SK-N-SH (cell line): ENCODE measurements at places on chromosomes 2 and 18. TPM values are rescaled to one million over a fixed set of nuclear protein-coding genes. Genes with fewer than 3 reads are reported as not detected.

GRCh38 chr18:8799001-8799400, 93.6 kb downstream of the MTCL1 start:
- H3K4me3 ChIP-seq = no peak overlapping the region
- peak overlapping the region; percentile 88 for H3K27ac ChIP-seq
- no peaks in the 10 kb centered on the region for H3K27me3 ChIP-seq
- peak; percentile 87 for DNase-seq
- peaks cover 22% of the 10 kb centered on the region for H3K36me3 ChIP-seq
- peaks cover 51% of the 10 kb centered on the region for H3K4me1 ChIP-seq

DNA sequence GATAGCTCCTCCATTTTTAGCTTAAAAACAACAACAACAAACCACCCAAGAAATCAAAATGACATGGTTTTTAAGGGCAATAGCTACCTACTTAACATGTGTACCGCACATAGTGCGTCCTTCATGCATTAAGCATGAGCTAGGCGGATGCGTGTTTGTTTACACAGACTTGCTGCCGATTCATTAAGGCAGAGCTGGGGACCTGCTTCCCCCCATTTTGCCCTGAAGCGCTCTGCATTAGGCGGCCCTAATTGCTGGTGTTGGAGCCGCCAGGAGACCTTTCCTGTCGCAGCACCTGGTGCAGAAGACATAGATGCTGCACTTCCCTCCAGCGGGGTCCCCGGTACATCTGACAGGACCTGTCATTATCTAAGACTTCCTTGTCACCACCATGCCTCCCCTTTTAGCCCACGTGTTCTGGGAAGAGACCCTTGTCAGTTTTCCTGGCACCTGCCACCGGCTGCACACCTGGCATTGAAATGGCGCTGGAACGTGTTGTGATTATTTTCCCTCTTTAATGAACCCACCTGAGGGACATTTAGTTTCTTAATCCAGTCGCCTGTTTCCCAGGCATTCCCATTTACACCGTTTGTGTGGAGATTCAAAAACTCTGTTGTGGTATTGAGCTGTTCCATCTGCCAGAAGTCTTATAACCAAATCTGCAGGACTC, 261.1 kb upstream of the RAB12 start:
- no peaks in the 10 kb centered on the region for H3K36me3 ChIP-seq
- no peaks in the 10 kb centered on the region for H3K27me3 ChIP-seq
- no peaks in the 10 kb centered on the region for H3K4me1 ChIP-seq
- no peak overlapping the region for H3K4me3 ChIP-seq

DNA sequence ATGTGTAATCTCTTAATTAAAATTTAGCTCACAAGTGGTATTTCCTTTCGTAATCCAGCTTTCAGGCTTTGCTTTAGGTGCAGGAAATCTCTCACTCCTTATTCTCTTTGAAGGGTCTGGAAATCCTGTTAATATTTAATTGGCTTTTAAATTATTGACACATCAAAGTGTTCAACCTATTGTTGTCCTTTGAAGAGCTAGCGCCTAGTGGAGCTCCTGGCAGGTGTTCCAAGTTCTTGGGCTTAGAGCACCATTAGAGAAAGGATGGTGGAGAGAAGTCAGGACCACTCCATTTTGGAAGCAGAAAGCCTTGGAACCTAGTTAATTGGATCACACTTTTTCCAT, 92.4 kb downstream of the CABLES1 start:
- DNase-seq = no peak
- H3K27ac ChIP-seq = peak overlapping the region; percentile 11; the same call in 1 of the 2 replicates
- no peaks in the 10 kb centered on the region for H3K27me3 ChIP-seq
- H3K36me3 ChIP-seq = no peaks in the 10 kb centered on the region
- H3K4me3 ChIP-seq = no peak overlapping the region

The CCDC85A gene
- 48.7 and 49.9 TPM in 2 replicates for polyA plus RNA-seq

The PIK3C3 gene
- 26.9 and 38.7 TPM in 2 replicates for polyA plus RNA-seq

DNA sequence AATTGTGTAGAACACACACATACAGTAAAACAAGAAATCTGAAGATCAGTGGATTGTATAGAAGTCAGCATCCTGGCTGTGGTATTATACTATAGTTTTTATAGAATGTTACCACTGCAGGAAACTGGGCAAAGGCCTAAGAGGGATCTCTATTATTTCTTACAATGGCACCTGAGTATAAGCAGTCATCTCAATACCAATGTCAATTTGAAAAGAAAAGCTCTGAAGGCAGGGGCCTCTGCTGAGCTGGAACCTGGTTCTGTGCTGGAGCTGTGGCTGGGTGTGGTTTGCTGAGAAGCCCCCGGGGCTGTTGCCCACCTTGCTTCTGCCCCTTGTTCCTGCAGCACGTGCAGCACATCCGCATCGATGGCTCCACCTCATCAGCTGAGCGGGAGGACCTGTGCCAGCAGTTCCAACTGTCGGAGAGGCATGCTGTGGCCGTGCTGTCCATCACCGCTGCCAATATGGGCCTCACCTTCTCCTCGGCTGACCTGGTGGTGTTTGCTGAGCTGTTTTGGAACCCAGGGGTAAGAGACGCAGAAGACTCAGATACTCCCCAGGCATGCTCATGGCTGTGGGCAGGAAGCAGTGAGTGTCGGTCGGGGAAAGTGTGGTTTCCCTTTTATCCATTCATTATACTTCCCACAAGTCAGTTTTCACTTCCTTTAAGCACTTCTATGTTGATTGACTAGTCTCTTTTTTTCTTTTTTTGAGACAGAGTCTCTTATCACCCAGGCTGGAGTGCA, 23.5 kb upstream of the RPL37A start:
- H3K27me3 ChIP-seq = no peaks in the 10 kb centered on the region
- no peak overlapping the region for H3K4me3 ChIP-seq
- peaks cover 6% of the 10 kb centered on the region; the same call in 1 of the 2 replicates for H3K4me1 ChIP-seq
- no peak overlapping the region for H3K27ac ChIP-seq

The GALNT14 gene
- polyA plus RNA-seq = 1.6 and 1.8 TPM in 2 replicates

GRCh38 chr2:36255863-36256262, 99.7 kb upstream of the CRIM1 start:
- no peak overlapping the region for H3K27ac ChIP-seq
- no peak for DNase-seq
- H3K27me3 ChIP-seq = no peaks in the 10 kb centered on the region
- no peak overlapping the region for H3K4me3 ChIP-seq
- no peaks in the 10 kb centered on the region for H3K4me1 ChIP-seq

- H3K27ac ChIP-seq = no peak overlapping the region
- no peak overlapping the region for H3K4me3 ChIP-seq
- H3K27me3 ChIP-seq = no peaks in the 10 kb centered on the region
- H3K36me3 ChIP-seq = no peaks in the 10 kb centered on the region
These were observed 1849.9 kb upstream of the CELF4 start for GRCh38 chr18:39415471-39415870.

- no peaks in the 10 kb centered on the region; the same call in 1 of the 2 replicates for H3K4me1 ChIP-seq
- peaks cover 4% of the 10 kb centered on the region for H3K36me3 ChIP-seq
- H3K27ac ChIP-seq = no peak overlapping the region
- H3K27me3 ChIP-seq = no peaks in the 10 kb centered on the region
These were observed 240.7 kb downstream of the SH3RF3 start for GRCh38 chr2:109369671-109370191.

The CYBRD1 gene
- 21.1 and 34.8 TPM in 2 replicates for polyA plus RNA-seq

GRCh38 chr2:159399716-159400415, 113.4 kb upstream of the WDSUB1 start:
- no peaks in the 10 kb centered on the region for H3K27me3 ChIP-seq
- H3K4me1 ChIP-seq = peaks cover 8% of the 10 kb centered on the region; the same call in 1 of the 2 replicates
- no peak overlapping the region for H3K4me3 ChIP-seq

DNA sequence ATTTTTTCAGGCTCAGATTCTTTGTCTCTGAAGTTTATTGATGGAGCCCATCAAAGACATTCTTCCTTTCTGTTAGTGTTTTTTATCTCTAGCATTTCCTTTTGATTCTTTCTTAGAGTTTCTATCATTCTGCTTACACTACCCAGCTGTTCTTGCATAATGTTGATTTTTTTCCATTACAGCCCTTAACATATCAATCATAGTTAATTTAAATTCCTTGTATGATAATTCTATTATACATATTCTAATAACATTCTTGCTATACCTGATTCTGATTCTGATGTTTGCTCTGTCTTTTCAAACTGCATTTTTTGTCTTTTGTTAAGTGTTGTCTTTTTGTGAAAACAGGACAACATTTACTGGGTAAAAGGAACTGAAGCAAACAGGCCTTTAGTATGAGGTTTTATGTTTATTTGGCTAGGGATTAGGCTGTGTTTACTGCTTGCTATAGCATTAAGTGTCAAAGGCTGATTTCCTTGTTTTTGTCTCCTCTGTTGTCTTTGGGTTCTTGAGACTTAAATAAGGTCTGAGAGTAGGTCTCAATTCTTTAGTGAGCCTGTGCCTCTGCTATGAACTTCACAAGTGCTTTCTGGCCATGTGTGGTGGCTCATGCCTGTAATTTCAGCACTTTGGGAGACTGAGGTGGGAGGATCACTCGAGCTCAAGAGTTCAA, 8.0 kb upstream of the STAM2 start:
- no peak overlapping the region for H3K4me3 ChIP-seq
- no peaks in the 10 kb centered on the region for H3K36me3 ChIP-seq
- no peak for DNase-seq
- H3K27ac ChIP-seq = no peak overlapping the region

- no peak overlapping the region for H3K4me3 ChIP-seq
- H3K27ac ChIP-seq = no peak overlapping the region
- no peaks in the 10 kb centered on the region for H3K4me1 ChIP-seq
- no peaks in the 10 kb centered on the region for H3K36me3 ChIP-seq
- DNase-seq = no peak
These were observed 25.2 kb downstream of the DYTN start for GRCh38 chr2:206692971-206693370.

DNA sequence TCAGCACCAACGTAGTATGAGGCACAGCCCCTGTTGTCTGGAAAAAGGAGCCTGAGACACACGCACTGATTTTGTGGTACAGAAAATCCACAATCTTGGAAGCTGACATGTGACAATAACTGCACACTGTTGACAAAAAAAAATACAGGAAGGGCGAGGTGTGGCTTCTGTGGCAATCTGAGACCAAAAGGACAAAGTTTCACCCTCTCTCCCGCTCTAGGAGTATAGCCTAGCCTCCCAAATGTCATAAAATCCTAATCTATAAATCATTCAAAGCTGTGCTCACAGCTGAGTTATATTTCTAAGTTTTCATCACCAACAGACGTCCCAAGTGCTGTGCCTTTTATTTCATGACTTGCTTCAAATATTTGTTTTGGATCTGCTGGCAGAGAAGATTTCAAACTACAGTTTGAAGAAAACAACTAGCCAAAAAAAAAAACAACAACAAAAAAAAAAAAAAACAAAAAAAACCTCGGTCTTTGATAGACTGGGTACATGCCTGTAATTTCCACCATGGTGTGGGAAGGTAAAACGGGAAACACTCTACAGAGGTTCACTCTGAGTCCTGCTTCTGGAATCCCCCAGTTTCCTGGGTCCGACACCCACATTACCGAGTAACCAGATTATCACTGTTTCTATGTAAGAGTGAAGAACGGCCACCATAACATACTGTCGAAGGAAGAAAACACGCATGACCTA, 61.0 kb downstream of the C2orf76 start:
- H3K27ac ChIP-seq = no peak overlapping the region
- no peaks in the 10 kb centered on the region; the same call in 1 of the 2 replicates for H3K4me1 ChIP-seq
- no peak overlapping the region for H3K4me3 ChIP-seq
- no peak for DNase-seq

GRCh38 chr2:239386872-239387445, 13.9 kb downstream of the HDAC4 start:
- H3K27me3 ChIP-seq = no peaks in the 10 kb centered on the region
- H3K27ac ChIP-seq = no peak overlapping the region
- H3K4me3 ChIP-seq = no peak overlapping the region

- no peak overlapping the region for H3K4me3 ChIP-seq
- no peaks in the 10 kb centered on the region for H3K27me3 ChIP-seq
- H3K36me3 ChIP-seq = no peaks in the 10 kb centered on the region
- DNase-seq = no peak
- peaks cover 42% of the 10 kb centered on the region for H3K4me1 ChIP-seq
- H3K27ac ChIP-seq = peak overlapping the region; percentile 43
These were observed 80.1 kb downstream of the XDH start for GRCh38 chr2:31334311-31335026.

The CFAP65 gene
- 0.95 and 1.7 TPM in 2 replicates for polyA plus RNA-seq

The SULT1C4 gene
- polyA plus RNA-seq = 0.18 and 0.47 TPM in 2 replicates

GRCh38 chr18:46910856-46911255, 6.5 kb downstream of the PIAS2 start:
- H3K27me3 ChIP-seq = no peaks in the 10 kb centered on the region
- H3K36me3 ChIP-seq = no peaks in the 10 kb centered on the region
- H3K27ac ChIP-seq = no peak overlapping the region

The ABCG8 gene
- polyA plus RNA-seq = not detected in 2 replicates

DNA sequence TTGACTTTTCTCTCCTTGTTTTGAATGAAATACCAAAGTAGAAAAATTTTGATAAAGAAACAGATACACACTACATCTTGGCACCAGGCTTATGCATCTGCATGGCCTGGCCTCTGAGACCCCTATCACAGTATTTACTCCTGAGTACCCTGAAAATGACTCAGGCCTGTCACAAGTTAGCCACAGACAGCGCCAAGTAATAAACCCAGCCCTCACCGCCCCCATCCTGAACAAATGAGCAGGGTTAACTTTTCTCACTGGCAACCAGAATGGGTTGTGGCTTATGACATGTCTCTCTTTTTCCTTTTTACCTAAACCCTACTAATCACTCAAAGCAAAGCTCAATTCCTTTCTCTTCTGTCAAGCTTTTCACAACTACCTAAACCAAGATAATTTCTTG, 35.3 kb downstream of the SPRED2 start:
- no peak overlapping the region for H3K27ac ChIP-seq
- H3K36me3 ChIP-seq = no peaks in the 10 kb centered on the region
- DNase-seq = no peak
- H3K4me1 ChIP-seq = peaks cover 23% of the 10 kb centered on the region

The CDCA7 gene
- 19.1 and 23.3 TPM in 2 replicates for polyA plus RNA-seq

The SP5 gene
- polyA plus RNA-seq = not detected in 2 replicates

- H3K36me3 ChIP-seq = no peaks in the 10 kb centered on the region
- DNase-seq = no peak
- H3K4me1 ChIP-seq = no peaks in the 10 kb centered on the region; the same call in 1 of the 2 replicates
- H3K27ac ChIP-seq = no peak overlapping the region
These were observed 459.4 kb upstream of the UBE2E3 start for GRCh38 chr2:180520921-180521581.
